ENCODE measurements at places on chromosomes 12 and 14.

DNA sequence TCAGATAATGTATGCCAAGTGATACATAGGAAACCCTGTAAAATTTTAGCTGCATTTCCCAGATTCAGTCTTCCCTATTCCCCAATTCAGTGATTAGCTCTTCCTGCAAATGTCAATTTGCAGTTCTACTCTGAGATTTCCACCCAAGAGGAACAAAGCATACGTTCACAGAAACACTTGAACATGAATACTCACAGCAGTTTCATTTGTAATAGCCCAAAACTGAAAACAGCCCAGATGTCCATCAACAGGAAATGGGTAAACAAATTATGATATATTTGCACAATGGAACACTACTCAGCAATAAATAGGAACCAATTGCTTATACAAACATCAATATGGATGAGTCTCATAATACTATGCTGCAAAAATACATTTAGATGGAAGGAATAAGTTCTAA, 194.2 kb downstream of the GXYLT1 start:
- DNase-seq = no peak

DNA sequence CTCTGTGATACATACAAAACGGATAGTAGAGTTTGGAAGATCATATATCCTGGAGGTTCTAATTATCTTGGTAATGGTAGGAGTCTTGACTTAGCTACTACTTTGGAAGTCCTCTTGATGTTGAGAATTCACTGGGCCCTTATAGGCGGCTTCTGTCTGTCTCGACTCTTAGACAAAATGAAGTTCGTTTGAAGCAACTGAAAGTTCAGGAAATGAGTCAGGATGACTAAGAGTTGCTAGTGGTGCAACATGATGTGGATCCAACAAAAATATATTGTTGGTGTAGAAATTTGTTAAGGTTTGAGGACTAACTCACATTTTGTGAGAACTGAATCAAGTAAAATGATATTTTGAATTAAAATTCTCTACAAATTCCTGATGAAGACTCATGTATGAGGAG, 272.7 kb downstream of the AEBP2 start:
- peak; percentile 76 for DNase-seq

GRCh38 chr12:131499160-131499863, 211.6 kb upstream of the SFSWAP start:
- DNase-seq = no peak

- no peak for DNase-seq
Measured at GRCh38 chr12:99231031-99231430, 416.5 kb upstream of the GARIN6 start.

DNA sequence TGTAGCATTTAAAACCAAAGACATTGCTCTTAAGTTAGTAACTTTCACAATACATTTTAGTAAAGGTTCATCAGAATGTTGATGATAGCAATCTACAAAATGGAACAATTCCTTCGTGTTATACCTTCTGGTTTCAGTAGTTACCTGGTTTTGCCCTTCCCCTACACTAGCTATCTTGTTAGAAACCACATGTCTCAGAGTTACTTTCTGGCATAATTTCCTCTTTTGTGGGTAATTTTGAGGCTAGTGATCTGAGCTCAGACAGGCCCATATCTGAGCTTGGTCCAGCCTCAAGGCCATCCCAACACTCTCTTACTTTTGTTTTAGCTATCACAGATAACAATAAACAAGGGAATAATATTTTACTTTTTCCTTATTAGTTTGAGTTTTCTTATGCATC, 196.9 kb downstream of the KITLG start:
- no peak for DNase-seq

DNA sequence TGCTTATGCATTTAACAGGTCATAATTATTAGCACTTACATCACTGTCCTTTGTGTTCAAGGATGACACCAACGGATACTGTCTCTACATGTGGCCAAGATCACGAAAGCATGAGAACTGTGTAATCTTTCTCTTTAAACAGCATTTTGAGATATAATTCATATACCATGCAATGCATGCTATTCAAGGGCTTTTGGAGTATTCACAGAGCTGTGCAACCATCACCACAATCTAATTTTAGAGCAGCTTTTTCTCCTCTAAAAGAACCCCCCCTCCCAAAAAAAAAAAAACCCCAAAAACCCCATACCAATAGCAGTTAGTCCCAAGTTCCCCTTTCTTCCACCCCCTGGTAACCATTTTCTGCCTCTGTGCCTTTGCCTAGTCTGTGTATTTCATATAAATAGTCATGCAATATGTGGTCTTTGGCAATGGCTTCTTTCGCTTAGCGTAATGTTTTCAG, 60.6 kb downstream of the SPRING1 start:
- DNase-seq = no peak

GRCh38 chr14:85728476-85729065, 198.6 kb downstream of the FLRT2 start:
- no peak for DNase-seq

- peak; percentile 77 for DNase-seq
Measured at GRCh38 chr12:88571543-88571942, 8.7 kb downstream of the KITLG start.

- DNase-seq = no peak
Measured at GRCh38 chr14:36467332-36467731, 52.7 kb downstream of the NKX2-1 start.

DNA sequence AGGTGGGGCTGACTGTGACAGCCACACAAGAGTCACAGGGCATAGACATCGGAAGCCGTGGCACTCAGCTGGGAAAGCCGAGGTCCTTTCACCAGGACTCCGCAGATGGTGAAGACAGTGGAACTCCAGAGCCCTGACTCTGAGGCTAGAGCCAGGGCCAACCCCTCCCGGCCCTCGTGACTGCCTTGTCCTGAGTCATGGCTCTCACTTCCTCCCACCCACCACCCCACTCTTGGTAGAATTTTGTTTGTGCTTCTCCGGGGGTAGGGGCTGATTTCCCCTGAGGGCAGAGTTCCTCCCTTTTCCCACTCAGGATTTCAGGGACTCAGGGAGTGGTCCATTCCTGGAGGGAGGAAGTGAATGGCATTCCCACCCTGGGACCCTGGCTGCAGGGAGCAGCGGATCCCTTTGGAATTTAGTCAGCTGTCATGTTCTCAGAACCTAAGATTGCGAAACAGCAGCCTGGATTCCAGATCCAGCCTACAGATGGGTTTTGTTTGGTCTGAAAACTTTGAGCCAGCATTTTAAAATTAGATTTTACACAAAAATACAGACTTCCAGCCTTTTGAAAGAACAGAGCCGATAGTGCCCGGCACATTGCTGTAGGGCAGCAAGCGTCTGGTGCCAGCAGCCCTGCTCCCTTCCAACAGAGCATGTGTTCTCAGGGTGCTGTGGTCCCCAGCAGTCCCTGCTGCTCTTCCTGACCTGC, 50.7 kb downstream of the TPCN1 start:
- peak; percentile 94 for DNase-seq
